ENCODE measurements at places on chromosomes 5 and 9.

GRCh38 chr5:35926389-35927051 lies 11.9 kb downstream of the CAPSL start:
- DNase-seq: peak; percentile 56

- no peak for DNase-seq
These were observed 99.1 kb downstream of the SNX18 start for GRCh38 chr5:54616518-54617220.

- no peak for DNase-seq
These were observed 160.9 kb downstream of the LURAP1L start for GRCh38 chr9:12935714-12936113.

GRCh38 chr9:128005923-128006322 lies 25.1 kb upstream of the EEIG1 start:
- no peak for DNase-seq

- DNase-seq: no peak
These were observed 55.3 kb upstream of the POU4F3 start for GRCh38 chr5:146283344-146283761.

DNA sequence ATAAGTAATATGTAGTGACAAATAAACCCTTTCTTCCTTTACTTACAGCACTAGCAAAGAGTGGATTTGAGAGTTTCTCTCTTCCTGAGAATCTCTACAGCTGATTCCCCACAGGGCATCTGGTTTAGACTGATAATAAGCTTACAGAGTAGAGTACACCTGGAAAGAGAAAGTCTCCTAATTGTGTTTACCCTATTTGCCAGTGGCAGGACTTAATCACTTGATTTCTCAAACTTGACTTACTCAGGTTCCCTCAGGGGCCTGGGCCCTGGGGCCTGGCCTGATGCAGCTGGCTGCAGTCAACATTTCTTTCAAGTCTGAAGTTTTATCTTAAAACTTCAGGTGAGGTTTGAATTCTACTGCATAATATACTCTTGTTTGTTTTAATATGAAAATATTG lies 38.0 kb upstream of the UBTD2 start:
- DNase-seq: no peak

GRCh38 chr5:96763026-96763425 lies 44.7 kb downstream of the ERAP1 start:
- no peak for DNase-seq

DNA sequence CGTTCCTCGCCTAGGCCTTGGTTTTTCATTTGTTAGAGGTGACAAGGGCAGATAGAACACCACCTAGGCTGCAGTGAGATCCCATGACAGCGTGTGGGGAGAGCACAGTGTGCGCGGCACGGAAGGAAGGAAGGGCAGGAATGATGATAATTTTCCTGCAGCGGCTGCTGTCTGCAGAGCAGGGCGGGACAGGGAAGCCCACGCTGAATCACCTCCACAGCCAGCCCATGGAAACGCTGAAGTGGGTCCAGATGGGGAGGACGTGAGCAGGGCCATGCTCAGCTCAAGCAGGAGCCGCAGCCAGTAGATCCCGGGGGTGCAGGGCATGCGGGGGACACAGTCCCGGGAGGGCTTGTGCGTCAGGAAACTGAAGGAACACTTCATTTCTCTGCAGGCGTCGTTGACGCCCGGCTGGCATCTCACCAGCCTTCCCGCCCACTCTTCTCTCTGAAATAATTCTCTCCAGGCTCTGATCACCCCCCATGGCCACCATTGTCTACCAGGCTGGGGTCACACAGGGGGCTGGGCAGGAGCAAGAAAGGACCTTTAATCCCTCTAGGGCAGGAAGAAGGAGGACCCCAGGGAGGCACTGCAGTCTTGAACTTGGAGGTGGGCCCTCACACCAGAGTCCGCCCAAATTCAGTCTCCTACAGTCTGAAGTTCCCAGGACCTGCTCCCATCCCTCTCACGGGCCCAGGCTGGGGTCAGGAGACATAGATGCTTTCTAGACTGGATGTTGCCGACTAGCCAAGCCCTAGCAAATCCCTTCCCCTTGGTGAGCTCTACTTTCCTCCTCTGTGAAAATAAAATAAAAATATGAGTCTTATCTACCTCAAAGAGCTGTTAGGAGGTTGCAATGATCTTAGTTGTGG lies 20.9 kb upstream of the SYNPO start:
- no peak for DNase-seq

GRCh38 chr9:122498883-122499288 lies 11.7 kb upstream of the OR1J2 start:
- no peak for DNase-seq

DNA sequence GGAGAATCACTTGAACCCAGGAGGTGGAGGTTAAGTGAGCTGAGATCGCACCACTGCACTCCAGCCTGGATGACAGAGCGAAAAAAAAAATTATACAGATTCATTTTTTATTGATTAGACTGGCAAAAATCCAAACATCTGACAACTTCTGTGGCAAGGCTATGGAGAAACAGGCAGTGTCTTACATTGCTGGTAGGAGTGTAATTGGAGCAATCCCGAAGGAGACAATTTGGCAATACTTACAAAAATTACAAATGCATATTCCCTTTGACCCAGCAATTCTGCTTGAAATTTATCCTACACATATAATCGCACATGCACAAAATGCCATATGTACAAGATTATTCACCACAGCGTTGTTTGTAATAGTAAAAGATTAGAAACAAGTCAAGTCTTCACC lies 86.8 kb downstream of the MAPKAP1 start:
- no peak for DNase-seq

GRCh38 chr9:20930836-20931235 lies 100.6 kb downstream of the HACD4 start:
- DNase-seq: no peak

- no peak for DNase-seq
These were observed 7.9 kb upstream of the MYORG start for GRCh38 chr9:34384368-34385165.
